Activated CD4-positive, alpha-beta T cell treated with anti-CD3 and anti-CD28 coated beads, Interleukin-2, amount 10 ng/mL, durations not matched to agents 7 days and 5 days (primary cell): ENCODE measurements at places on chromosomes 1 and 21.

DNA sequence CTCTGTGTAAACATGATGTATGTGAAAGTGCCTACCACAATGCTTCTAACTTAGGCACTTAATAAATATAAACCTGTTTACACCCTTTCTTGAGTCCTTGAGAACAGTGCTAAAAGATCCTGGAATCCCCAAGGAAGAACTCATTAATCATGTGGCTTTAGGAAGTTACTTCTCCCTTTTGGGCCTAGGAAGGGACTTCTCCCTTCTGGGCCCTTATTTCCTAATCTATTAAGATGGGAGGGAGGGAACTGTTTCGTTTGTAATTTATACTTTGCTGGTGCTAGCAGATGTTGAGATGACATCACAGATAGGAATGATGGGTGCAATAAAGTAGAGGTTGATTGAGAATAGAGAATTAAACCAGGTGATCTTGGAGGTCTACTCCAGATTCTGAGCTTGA, 1.2 kb downstream of the BTF3L4 start:
- DNase-seq: no peak

DNA sequence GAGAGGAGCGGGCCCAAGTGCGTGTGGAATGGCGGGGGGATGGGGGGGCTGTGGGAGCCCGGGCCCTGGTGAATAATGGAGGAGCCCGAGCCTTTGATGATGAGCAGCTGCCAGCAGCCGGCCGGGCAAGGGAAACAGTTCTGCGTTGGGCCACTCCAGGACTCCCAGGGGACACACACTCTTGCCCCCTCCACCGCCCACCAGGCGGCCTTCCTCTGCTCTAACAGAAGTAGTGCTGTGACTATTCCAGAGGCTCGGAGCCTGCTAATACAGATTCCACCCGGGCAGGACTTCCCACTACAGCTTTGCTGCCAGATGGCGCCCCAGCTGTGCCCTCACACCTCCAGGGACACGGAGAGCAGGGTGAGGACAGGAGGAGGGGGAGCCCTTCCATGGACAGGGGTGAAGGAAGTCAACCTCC, 48.2 kb upstream of the LRP8 start:
- no peak for DNase-seq

DNA sequence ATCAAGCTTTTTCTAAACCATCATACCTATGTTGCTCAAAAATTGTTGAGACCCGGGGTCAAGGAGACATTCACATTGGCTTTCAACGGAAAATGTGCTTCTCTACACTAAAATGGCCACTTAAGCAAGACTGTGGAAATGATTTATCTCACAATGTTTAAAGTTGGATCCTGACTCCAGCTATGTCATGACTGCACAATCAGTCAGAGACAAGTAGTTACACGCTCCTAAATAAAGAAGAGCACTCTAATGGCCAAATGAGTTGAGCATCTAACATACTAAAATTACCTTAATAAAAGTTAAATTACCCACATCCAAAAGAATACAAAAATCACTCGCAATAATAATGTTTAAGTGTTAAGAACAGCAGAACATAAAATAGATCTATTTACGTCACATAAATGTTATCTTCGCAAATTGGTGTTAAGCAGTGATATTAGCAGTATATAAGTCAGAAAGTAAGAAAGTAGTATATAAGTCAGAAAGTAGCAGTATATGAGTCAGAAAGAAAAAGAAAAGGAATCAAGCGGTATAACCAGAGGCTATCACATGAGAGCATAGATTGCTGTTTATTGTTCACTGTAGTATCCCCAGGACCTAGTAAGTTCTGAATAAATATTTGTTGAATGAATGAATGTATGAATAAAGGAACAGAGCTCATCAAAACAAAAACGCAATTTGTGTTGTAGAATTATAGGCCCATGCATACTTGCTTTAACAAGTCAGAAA, 28.4 kb downstream of the ZNF281 start:
- no peak for DNase-seq

DNA sequence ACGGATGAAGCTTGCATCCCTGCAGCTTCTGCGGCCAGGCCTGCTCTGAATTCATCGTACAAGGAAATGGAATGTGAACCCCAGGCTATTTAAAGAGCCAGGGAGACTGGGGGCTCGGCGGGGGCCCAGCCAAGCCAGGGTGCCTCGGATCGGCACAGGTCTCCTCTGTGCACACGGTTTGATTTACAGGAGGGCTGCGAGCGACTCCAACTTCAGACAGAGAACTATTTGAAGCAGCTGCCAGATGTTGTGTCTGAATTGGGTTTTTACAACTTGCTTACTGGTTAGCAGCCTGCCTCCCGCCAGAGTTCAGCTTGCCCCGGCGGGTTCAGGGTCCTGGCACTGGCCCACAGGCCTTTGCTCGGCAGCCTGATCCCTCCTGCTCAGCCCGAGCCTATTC, 83.2 kb downstream of the SPSB1 start:
- no peak for DNase-seq

DNA sequence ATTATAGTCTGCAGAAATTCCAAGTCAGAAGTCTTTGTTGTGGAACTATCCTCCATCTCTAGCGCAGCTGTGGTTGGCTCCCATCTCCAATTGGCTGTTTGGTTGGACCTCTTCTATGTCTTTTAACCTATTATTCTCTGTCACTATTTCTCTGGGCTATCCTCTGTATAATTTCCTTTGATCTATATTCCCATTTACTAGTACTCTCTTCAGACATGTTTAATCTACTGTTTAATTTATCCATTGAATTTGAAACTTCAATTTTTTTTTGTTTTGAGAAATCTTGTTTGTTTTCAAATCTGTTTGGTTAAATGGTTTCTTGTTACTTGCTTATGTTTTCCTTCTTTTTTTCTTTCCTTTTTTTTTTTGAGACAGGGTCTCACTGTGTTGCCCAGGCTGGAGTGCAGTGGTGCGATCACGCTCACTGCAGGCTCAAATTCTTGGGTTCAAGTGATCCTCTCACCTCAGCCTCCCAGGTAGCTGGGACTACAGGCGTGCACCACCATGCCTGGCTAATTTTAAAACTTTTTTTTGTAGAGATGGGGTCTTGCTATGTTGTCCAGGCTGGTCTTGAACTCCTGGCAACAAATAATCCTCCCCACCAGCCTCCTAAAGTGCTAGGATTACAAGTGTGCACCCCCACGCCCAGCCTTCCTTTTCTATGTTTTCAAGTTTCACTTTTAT, 28.1 kb downstream of the SOAT1 start:
- DNase-seq: no peak

DNA sequence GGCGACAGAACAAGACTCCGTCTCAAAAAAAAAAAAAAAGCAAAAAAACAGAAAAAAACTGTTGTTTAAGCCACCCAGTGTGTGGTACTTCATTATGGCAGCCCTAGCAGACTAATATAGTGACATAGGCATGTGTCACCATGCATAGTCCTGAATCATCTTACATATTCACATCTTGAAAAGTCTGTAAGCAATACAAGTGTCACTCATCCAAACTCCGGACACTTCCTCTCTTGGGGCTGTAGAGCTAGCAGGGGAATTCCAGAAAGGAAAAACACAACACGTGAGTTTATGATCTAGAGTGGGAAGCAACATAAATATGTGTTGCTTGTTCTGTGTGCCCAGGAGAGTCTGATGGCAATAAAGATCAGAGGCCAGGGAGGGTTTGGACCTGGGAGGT, 81.6 kb upstream of the KCNE2 start:
- DNase-seq: no peak

GRCh38 chr1:12583484-12583883, 34.5 kb downstream of the DHRS3 start:
- DNase-seq: no peak

GRCh38 chr1:230368363-230368762, 57.8 kb downstream of the PGBD5 start:
- no peak for DNase-seq

DNA sequence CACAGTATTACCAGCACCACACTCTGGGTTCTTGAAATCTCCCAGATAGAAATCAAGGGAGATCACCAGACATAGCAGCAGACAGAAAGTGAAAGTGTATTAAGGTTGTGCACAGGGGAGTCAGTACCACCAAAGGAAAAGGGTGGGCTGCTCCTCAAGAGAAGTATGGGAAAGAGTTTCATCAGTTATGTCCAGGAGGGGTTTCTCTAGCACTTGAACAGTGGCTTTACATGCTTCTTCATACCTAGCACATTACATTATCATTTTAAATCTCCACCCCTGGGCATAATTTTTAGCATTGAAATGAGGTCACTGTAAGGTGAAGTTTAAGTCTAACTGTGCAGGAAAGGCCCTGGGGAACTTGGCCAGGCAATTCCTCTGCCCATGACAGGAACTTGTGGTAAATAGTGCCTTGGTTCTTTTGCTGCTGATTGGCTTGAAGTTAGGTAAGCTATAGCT, 601.0 kb downstream of the NUF2 start:
- DNase-seq: no peak
